Stimulated activated CD8-positive, alpha-beta memory T cell treated with anti-CD3 and anti-CD28 coated beads, Interleukin-4, amount 100 ng/mL, for 1 hour (primary cell): ENCODE measurements at places on chromosomes 5 and 9.
A peak's percentile ranks its signal among the peaks of the same experiment; 100 is the strongest.

GRCh38 chr9:85703398-85703797 lies 38.4 kb downstream of the AGTPBP1 start:
- DNase-seq, result no peak

GRCh38 chr5:159021136-159021900 lies 78.4 kb downstream of the EBF1 start:
- DNase-seq, result no peak

- DNase-seq, result no peak
Measured at GRCh38 chr9:87885484-87886189, 3.0 kb downstream of the SPATA31E1 start.

DNA sequence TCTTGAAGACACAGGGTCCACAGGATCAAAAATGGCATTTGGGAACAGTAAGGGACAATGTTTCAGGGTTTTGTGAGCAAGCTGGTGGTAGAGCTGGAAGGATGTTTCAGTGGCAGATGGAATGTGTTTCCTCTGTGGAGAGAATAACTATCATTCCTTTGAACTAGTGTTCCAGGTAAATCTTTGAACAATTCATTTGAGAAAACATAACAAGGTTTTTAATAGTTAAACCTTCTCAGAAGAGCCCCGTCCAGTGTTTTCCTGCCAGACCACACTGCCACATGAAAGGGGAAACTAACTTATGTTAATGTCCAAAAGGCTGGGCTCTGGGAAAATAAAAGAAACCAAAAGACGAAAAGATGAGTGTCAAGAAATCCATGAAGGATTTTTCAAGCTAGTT lies 207.0 kb upstream of the ZNF462 start:
- no peak for DNase-seq

DNA sequence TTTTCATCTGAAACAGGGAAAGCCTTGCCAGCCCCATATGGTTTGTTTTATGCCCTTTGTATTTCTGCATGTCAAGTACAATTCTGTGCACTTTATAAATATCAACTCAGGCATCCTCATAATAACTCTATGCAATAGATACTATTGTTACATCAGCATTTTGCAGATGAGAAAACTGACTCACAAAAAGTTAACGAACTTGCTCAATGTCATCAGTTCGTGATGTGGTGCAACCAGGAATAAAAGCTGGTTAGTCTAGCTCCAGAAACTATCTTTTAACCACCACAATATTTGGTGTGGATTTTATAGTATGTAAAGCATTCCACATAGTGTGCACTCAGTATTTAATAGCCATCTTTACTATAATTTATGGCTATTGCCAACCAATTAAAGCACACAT lies 134.9 kb downstream of the MRPS30 start:
- no peak for DNase-seq

DNA sequence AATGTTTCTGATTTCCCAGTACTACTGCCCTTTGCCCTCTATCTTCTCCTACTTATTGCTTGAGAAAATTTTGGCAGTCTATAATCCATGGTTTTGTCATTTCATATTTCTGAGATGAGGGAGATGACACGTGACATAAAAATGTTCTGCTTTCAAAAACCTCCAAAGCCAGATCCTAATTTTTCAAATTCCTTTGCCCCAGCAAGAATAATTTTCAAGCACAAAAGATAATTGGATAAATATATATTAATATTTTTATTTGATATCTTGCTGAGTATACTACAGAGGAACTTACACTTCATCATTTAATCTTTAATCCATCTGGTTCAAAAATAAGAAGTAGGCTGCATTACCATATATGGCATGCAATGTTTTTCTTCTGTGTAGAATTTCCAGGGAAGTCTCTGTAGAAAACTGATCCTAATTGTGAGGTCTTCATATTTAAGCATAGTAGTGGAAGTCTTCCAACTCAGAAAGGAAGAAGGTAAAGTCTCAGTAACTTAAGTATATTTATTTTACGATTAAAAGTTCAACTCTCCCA lies 1738.8 kb downstream of the EFNA5 start:
- DNase-seq, result no peak

DNA sequence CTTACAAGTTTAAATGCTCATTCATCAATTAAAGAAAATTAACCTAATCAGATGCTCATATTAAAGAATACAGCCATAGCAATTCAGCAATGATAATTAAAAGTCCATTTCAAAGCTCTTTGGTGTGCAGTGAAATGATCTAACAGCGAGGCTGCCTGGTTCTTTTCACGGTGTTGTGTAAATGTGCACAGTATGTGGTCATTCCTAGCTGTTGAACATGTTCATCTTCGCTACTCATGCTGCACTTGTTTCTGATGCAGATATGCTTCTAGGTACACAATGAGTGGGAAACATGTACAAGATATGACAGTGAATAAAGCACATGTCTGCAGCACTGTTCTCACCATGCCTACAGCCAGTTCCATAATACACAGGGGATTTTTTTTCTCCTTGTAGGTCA lies 163.5 kb downstream of the NR2F1-AS1 start:
- DNase-seq, result no peak

- DNase-seq, result no peak
Measured at GRCh38 chr5:1406681-1407640, 38.3 kb downstream of the SLC6A3 start.

GRCh38 chr5:17340819-17341218 lies 123.4 kb downstream of the BASP1 start:
- no peak for DNase-seq

- DNase-seq, result peak; percentile 29
Measured at GRCh38 chr5:142015781-142016533, 3.1 kb upstream of the GNPDA1 start.

DNA sequence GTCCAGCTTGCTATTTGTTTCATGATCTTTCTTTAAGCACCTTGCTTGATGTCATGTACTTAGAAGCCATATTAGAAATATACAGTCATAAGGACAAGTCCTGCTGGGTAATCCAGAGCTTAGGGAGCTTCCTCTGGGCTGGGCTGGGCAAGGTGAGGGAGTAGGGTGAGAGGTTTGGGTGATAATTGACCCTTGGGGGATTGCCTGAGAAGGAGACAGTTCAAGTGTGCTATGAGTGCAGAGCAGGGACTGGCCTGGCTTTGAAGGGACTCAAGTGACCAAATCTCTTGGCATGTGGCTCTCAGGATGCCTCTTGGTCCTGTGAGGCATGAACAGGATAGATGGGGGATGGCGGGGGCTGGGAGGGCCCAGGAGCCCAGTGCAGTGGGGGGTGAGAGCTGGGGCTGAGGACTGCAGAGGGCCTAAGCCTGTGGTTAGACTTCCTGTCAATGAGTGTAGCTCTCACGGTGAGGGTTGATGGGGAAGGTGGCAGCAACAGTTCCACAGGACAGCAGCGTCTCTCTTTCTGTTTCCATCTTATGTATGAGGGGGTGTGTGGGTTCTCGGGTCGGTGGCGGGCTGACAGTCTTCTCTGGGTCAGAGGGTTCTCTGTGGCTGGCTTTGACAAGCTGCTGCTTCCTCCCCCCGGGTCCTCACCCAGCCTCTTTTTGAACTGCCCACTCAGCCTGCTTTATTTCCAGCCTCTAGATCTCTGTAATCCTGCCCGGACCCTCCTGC lies 53.5 kb downstream of the RGS3 start:
- DNase-seq, result peak; percentile 42

DNA sequence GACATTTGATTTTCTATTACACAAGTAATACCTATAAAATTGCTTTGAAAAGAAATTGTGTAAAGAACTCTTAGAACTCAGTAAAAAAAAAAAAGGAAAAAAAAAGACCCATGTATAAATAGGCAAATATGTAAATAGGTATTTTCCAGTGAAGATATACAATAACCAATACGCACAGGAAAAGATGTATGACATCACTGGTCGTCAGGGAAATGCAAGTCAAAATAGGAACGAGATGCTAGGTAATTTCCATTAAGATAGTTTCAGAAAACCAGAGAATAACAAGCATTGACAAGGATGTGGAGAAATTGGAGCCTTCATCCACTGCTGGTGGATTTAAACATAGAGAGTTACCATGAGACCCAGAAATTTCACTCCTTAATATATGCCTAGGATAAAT lies 708.8 kb downstream of the MTRR start:
- no peak for DNase-seq

- no peak for DNase-seq
Measured at GRCh38 chr5:170861917-170862766, at the start of gene RANBP17. Gene RANBP17, plus strand, starts transcription at chr5:170862018.

- no peak for DNase-seq
Measured at GRCh38 chr9:127049044-127049443, 73.4 kb downstream of the ANGPTL2 start.

GRCh38 chr9:108780942-108781734 lies 74.6 kb downstream of the ACTL7B start:
- no peak for DNase-seq

- DNase-seq, result no peak
Measured at GRCh38 chr5:54639621-54640020, 122.1 kb downstream of the SNX18 start.

- no peak for DNase-seq
Measured at GRCh38 chr5:154309371-154309745, 118.8 kb downstream of the GALNT10 start.

DNA sequence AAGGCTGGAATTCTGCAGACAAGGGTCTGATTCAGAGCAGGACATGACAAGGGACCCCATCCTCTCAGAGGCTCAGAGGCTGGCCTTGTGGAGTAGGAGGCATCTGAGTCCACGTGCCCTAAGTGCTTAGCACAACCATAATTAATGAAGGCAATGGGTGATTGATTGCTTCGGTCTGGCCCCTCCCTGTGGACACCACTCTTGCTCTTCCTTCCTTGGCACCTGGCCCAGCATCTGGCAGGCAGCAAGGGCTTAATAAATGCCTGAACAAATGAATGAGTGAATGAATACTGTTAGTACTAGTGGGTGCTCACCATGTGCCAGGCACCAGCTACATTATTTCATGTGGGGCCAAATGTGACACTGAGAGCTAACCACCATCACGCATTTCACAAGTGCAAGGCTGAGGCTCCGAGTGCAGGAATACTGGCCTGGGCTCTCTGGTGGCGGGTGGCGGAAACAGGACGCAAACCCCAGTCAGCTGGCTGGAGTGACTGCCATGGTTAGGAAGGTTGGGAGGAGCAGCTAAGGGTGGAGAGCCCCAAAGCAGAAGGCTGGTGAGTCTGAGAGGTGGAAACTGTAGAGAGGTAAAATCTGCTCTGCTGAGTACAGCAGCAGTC lies 53.6 kb downstream of the ASS1 start:
- DNase-seq, result no peak

DNA sequence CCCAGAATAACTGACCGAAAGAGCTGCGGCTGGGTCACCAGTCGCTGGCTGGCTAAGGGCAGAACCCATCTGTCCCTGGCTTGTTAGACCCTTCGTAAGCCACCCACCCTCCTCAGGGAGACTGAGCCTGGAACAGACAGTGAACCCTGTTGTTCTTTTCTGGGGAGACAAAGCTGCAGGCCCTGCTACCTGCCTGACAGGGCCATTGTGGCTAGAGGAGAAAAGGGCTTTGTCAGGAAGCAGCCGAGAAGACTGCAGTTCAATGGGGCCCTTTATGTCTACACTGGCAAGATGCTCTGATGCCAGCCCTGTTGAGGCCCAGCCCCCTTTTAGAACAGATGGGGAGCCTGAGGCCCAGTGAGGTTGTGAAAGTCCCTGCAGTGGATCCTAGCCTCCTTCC lies 3.7 kb upstream of the NIPAL4 start:
- no peak for DNase-seq
